ENCODE measurements at places on chromosomes 4 and X.

- no peak for DNase-seq
Measured at GRCh38 chr4:170398218-170398617, 308.5 kb upstream of the AADAT start.

DNA sequence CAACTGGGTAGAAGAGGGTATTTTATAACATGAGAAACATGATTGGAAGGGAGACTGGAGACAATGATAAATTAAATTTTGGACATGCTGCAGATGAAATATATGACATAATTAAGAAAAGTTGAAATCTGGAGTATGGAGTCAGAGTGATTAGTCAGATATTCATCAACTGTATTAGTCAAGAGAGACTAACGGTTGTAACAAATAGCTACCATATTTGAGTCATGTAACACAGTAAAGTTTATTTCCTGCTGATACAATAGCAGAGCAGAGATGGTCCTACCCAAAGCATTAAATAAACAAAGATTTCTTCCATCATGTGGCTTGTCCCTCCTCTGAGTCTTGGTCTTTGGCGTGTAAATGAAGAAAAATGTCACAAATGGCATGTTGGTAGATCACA lies 321.3 kb downstream of the GALNTL6 start:
- DNase-seq, result no peak

DNA sequence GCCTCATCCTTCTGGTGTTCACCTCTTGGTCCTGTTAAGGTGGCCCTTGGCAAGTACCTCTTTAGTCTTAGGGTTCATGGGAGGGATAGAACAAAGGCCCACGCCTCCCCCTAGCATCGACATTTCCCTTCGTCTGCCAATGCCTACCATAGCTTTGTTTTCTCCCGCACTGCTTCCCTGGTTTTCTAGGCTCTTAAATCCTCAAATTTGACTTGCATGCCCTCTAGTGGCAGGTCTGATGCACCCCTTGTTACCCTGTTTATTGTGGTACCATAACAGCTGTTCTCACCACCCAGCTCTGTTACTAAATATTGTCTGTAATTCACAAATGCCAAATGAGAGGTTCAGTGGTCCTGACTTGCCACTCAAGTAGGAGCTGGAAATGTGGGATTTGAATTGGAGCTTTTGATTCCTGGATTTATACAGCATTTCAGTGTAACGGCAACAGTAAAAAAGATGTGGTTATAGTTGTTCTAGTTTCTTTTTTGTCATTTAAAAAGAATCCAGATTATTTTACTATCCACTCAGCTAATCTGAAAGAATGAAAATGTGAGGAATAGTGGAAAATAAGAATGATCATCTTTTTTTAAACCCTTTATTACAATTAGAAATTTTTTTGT lies 100.1 kb downstream of the REPS2 start:
- peak; percentile 41 for DNase-seq

DNA sequence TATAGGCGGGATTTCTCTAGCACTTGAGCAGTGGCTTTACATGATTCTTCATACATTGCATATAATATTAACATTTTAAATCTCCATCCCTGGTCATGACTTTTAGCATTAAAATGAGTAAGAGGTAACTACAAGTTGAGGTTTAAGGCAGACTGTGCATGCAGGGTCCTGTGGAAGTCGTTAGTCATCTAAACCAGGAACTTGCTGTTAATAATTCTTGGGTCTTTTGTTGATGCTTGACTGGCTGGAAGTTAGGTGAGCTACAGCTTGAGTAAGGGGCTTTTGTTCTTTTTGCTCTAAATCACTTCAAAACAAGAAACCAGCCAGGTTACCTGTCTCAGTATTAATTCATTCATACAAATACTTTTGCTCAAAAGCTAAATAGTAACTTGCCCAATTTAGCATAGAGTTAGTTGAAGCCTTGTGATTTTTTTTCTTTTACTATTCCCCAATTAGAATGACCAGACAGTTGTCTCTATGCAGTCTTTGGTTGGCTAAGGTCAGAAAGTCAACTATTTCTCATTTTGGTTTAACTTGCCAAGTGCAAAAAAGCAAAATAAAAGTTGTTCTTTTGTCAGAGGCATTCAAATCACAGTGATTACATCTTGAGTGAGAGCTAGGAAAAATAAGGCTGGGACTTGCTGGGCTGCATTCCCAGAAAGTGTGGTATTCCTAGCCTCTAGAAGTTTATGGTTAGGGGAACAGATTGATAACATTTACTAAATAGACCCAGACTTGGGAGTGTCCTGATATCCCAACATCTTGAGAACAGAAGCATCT lies 516.9 kb downstream of the PDHA2 start:
- no peak for DNase-seq

DNA sequence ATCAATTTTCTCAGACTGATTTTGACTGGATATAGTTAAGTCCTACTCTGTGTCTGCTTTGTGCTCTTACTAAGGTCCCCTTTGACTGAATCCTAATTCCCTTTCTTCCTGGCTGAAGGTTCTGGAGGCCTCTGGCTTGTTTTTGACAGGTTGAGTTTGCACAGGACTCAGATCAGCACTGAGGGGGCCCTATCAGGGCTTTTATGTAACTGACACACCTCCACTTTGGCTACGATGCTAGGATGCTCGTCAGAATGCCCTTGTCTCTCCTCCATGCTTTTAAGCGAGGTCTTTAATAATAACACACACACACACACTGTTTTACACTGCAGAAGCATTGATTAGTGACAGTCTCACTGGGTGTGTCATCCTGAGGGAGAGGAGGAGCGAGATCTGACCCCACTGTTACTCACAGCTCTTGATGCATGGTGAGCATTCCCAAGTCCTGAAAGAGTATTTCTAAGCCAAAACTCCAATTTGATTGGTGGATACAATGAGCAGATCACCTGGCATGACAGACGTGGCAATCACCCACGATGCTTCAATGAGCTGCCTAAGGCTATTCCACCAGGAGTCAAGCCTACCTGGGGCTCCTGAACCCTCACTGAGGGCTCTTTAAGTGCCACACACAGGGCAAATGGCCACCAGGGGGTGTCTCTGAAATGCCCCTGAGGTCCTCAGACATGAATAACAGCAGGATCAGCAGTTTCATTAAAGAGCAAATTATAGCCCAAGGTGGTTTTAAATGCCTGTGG lies 130.4 kb upstream of the CPEB2 start:
- DNase-seq, result peak; percentile 41

GRCh38 chr4:41098093-41099048 lies 116.0 kb downstream of the APBB2 start:
- DNase-seq, result no peak

GRCh38 chr4:4823621-4824162 lies 35.8 kb upstream of the MSX1 start:
- no peak for DNase-seq

DNA sequence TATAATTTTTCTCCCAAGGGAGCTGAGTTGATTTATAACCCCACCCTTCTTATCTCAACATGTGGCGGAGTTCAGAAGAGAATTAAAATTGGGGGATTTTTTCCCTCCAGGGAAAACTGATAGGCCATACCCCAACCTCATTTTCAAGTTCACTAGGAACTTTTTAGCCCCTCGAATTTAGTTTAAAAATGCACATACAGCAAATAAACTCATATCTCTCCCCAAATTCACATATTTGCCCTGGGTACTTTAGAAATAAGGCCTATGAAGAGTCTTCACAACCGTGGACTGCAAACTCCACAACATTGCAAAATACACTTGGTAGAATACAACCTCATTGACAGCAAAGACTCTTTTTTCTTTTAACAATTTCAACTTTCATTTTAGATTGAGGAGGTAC lies 206.7 kb upstream of the LEF1 start:
- DNase-seq, result no peak

GRCh38 chrX:24702362-24703184 lies 8.9 kb downstream of the POLA1 start:
- DNase-seq, result no peak

GRCh38 chrX:17747692-17748091 lies 10.4 kb downstream of the SCML1 start:
- DNase-seq, result no peak

DNA sequence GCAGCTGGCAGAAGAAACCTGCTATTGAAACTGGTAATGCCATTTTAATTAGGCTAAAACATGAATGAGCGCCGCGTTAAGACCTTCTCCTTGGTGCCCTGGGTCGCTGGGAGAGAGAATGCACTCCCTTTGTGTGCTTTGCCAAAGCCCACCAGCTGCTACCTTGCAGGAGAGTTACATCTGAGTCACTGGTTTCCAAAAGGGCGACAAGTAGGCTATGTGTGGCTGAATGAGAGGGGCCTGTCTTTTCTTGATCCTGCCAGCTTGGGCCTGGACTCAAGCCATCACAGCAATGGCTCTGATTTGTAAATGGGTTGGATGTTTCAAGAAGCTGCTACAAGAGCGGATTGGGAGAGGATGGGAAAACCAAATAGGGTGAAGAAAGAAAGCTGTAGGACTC lies 81.5 kb downstream of the NHS start:
- DNase-seq, result no peak

DNA sequence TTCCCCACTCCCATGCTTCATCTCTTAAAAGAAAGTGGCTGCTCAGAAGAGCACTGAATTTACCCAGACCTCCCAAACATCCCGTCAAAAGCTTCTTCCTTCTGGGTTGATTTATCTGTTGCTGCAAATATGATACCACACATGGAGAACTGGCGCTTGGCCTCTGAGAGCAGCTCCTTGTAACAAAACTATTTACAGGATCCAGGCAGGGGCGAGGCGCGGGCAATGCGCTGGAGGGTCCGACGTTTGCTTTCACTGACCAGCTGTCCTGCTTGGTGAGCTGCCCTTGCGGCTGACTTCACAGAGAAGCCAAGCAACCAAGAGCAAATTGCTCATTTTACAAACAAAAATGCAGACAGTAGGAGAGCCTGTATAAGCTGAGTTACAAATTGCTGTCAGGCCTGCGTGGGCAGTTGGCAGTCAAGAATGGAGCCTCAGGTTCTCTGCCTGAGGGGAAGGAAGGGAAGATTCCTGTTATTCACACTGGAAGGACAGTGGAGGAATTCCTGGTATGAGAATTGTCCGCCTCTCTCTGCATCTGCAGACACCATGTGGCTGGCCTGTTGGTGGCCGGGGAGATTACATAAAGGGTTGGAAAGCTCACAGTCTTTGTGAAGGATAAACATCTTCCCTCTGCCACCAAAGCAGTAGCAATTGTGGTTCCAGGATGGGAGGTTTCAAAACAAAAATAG lies 192.2 kb upstream of the LEF1 start:
- no peak for DNase-seq

DNA sequence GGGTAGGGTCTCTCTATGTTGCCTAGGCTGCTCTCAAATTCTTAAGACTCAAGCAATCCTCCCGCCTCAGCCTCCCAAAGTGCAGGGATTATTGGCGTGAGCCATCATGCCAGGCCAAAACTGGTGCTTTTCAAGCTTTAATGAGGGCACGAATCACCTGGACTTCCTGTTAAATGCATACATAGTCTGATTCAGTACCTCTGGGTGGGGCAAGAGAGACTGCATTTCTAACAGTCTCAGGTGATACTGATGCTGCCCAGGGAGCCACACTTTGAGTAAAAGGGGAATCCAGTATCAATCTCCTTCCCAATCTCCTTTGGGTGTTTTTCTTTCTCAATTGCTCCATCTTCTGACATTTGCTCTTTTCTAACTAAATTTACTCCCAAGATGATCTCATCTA lies 96.5 kb downstream of the SH3RF1 start:
- DNase-seq, result no peak

GRCh38 chr4:71268166-71268565 lies 70.7 kb upstream of the SLC4A4 start:
- no peak for DNase-seq

DNA sequence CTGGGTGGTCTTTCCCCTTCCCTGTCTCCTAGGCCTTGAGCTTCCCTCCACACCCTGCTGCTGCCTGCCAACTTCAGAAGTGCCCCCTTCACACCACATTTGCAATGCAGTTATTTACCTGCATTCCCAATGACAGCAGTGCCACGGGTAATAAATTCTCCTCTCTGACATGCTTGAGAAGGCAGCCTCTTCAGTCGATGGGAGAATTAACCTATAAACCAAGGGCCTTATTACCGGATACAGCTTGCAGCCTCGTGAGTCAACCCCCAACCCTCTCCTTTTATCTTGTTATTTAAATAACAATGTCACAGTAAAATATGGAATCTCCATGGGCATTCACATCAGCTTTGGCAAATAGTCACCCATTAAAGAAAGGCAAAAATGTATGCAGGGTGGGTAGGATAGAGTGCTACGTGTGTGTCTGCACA lies 34.7 kb upstream of the LGI2 start:
- DNase-seq, result no peak

DNA sequence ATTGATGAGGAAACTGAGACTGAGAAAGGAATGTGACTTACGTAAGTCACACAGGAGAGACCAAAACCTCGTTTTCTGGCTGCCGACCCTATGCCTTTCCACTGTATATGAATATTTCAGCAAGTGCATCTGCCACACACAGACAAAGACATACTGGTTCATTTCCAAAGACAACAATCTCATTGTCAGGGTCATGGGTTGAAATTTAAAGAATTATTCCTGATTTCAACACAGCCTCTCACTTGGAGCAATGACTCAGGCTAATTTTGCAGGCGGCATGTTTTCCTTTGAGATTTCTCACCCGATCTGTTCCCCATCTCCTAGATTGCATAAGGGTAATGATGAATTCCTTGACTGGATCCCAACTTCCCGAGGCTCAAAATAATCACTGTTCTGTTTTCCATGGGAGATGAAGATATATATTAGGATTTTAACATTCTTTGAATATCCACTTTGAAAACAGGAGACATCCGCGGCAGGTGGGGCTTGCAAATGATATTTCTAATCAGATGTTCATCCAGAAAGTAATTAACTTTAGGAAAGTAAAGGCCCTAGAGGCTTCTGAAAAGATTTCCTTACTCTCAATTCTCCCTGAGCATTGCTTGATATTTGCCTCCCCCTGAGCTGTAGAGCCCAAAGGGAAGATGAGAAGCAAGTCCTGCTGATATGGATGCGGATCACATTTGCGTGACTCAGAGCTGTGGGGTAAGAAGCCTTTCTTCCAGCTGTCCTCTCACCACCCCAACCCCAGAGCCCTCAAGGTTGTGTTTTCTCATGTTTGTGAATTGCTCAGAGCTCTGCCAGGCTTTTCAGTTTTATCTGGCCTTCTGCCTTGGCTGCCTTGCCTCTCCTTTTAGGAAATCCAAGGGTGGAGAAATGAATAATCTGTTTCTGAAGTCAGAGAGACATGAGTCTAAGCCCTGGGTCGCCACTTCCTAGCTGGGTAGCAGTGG lies 361.1 kb upstream of the BOD1L1 start:
- no peak for DNase-seq

DNA sequence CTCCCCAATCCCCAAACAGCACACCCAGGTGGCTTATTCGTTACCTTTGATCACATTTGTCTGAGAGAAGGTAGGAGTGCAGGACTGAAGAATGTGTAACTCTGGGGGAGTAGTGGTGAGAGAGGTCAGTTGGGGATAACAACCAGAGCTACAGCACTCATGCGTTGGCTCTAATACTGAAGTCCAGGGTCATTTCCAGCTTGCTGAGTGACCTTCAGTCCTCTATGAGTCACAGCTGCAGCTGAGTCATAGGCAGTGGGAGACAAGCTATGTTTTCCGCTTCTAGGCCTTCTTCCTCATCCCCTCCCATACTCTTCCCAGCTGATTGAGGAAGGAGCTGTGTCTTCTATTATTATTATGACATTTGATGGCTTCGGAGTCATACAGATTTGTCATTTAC lies 31.6 kb upstream of the CT47C1 start:
- DNase-seq, result no peak

GRCh38 chr4:120971884-120972283 lies 49.4 kb upstream of the PRDM5 start:
- DNase-seq, result no peak

Measured in CD4-positive, alpha-beta T cell treated with Interleukin-17A for 4 hours (primary cell).